SJSA1 (cell line): ENCODE measurements at places on chromosomes 1 and 21. TPM values are rescaled to one million over a fixed set of nuclear protein-coding genes. Genes with fewer than 3 reads are reported as not detected.

LAMC1 gene
- 171 and 220 TPM in 2 replicates for total RNA-seq

GRCh38 chr1:39102537-39103327 lies 76.6 kb downstream of the NDUFS5 start:
- peak; percentile 75 for DNase-seq

GRCh38 chr1:157880621-157881020 lies 39.0 kb upstream of the CD5L start:
- no peak for DNase-seq

DNA sequence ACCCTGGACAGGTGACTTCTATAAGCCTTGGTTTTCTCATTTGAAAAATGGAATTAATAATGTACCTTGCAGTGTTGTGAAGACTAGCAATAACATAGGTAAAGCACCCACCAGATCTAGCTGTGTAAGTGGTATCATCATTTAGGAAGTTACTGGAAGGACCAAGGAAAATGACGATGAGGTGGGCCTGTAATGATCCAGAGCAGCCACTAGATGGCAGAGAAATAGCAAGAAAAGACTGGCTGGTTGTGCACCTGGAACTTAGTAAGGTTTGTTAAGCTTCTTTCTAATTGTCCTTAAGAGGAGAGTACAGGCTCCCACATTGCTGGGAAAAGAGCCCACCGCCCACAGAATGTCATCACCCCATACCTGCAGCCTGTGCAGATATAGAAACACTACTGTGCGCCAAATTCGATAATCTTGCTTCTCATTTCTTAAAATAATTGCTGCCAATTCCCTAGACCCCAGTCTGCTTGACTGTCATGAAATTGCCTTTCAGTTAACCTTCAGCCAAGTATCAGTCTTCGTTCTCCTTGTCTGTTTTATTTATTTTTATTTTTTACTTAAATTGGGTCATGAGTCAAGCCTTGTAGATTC lies 37.2 kb downstream of the WNT4 start:
- DNase-seq, result no peak

DNA sequence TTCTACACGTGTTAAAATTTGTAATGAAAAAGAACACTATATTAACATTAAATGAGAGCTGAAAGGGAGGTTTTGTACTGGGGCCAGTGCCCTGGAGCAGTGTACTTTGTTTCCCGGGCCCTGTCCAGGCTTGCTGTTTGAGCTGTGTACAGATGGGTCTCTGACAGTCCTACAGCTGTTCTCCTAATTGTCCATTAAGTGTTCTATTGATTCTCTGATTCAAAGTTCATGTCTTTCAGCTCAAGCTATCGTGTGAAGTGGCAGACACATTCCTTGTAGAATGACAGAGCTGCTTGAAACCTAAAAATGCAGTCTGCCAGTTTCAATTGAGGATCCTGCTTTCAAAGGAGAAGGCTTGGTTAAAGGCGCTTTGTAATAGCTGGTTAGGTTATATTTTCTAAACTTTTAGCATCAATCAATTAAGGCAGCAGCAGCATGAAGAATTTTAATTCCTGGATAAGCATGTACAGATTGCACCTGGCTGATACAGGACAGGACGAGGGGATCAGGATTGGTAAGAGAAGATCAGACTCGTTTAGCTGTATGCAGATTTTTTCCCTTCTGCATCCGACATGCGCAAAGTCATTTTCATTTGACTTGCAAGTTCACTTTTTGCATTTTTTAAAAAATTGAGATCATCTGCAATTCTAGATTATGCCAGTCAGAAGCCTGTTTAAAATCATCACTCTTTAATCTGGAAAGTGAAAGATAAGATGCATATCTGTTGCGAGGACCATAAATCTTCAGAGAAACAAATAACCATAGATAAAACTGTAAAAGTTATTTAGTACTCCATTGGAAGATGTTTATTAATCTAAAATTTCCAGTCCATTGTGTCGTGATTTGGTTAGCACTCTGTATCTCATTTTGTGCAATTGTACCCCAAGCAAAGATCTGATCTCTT lies 98.5 kb downstream of the ATG4C start:
- no peak for DNase-seq

BMP8B gene
- total RNA-seq, result 0.08 TPM in 1 of 2 replicates, not detected in the other

CFHR1 gene
- not detected in 2 replicates for total RNA-seq

GRCh38 chr1:247487057-247487456 lies 29.2 kb upstream of the OR2B11 start:
- DNase-seq, result no peak

CLCA4 gene
- total RNA-seq, result not detected in 2 replicates

GRCh38 chr1:230330157-230330556 lies 96.0 kb downstream of the PGBD5 start:
- DNase-seq, result no peak

- no peak for DNase-seq
Observed at GRCh38 chr1:203536980-203537455, 43.1 kb downstream of the OPTC start.
